ENCODE measurements at places on chromosomes 6 and 20.
A peak's percentile ranks its signal among the peaks of the same experiment; 100 is the strongest.

GRCh38 chr20:48995589-48995988, 50.5 kb upstream of the CSE1L start:
- DNase-seq = no peak

DNA sequence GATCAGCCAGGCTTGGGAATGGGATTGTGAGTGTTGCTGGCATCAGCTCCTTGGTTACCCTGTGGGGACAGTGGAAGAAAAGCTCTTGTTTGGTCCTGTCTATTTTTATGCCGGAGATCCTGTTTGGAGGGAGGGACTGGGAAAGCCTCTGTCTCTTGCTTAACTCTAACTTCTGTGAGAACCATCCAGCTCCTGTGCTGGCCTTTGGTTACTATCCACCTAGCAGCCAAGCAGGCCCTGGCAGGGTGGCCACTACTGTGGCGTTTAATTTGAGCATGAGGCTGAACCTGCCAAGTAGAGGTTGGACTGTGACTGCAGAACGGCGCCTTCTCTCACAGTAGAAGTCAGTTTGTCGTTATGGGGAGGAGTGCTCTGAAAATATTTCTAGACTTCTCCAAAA, 193.3 kb downstream of the UTRN start:
- no peak for DNase-seq

DNA sequence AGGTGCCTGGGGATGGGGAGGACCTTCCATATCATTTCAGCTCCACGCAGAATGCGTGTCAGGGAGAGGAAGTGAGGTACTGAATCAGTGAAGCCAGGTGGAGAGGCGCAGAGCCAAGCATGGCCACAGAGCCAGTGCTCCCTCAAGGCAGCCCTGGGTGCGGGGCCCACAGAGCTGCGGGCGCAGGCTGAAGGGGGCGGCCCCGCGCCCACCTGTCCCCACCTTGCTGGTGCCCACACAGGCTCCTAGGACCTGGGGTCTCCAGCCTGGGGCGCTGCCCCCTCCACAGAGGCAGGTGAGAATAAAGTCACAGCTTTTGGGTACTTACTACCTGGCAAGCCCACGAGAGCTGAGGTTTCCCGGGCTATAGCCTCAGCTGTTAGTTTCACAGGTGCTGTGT, 40.0 kb upstream of the GATA5 start:
- DNase-seq = no peak

- DNase-seq = no peak
Measured at GRCh38 chr6:56549014-56549413, 93.7 kb downstream of the DST start.

- DNase-seq = no peak
Measured at GRCh38 chr6:131136021-131136786, 937 bp downstream of the AKAP7 start.

- no peak for DNase-seq
Measured at GRCh38 chr20:1449370-1449769, 17.3 kb downstream of the NSFL1C start.

DNA sequence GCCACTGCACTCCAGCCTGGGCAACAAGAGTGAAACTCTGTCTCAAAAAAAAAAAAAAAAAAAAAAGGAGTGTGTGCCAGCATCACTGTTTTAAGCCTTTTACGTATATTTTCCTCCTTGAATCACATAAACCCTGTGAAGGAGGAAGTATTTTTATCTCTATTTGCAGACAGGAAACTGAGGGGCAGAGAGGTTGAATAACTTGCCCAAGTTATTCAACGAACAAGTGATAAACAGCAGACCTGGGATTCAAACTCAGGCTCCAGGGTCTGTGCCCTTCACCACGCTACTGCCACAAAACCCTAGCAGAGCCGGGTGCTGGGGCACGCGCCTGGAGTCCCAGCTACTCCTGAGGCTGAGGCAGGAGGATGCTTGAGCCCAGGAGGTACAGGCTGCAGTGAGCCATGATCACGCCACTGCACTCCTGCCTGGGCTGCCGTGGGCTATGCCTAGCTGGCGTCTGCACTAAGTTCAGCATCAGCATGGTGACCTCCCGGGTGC, 9.4 kb upstream of the AVP start:
- DNase-seq = no peak

DNA sequence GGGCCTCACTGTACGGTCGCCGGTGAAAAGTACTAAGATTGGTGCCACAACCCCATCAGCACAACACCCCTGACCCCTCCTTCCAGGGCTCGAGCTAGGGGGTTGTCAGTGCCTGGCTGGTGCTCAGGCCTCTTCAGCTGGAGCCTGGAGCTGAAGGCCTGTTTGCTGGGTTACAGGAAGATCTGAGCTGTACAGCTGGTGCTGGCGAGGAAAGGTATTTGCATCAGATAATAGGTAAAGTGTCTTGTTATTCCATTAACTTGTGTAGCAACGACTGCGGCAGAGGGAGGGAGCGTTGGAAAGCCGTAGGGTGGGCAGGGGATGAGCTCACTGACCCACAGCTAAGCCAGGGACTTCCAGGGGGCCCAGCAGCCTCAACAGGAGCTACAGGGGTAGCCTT, 15.8 kb upstream of the SIRPA start:
- no peak for DNase-seq

DNA sequence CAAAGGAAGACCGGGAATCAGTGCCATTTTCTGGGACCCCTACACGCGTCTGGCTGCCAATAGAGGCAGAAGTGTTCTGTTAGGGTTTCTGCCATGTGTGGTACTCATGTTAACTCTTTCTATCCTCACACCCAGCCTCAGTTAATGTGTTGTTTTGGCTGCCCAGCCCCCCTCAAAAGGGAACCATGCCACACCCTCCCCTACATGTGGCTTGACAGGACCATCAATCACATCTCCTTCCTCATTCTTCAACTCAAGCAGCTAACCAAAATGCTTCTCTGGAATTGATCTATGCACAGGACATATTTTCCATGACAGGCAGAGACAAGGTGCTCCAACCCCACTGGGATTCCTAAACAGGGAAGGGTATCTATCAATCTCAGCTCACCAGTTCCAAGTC, 22.0 kb downstream of the AHCY start:
- DNase-seq = no peak

DNA sequence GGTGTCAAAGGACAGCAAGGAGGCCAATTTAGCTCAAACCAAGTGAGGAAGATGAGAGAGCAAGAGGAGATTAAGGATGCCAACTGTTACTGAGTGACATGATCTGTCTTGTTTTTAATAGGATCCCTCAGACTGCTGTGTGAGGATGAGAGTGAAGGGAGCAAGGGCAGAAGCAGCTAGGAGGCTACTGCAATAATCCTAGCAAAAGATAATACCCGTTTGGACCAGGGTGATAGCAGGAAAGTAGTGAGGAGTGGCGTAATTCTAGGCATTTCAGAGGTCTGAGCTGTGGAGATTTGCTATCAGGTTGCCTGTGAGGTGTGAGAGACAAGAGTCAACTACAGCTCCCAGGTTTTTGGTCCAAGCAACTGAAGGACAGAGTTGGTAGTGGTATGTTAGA, 14.7 kb downstream of the UBE2V1 start:
- DNase-seq = no peak

DNA sequence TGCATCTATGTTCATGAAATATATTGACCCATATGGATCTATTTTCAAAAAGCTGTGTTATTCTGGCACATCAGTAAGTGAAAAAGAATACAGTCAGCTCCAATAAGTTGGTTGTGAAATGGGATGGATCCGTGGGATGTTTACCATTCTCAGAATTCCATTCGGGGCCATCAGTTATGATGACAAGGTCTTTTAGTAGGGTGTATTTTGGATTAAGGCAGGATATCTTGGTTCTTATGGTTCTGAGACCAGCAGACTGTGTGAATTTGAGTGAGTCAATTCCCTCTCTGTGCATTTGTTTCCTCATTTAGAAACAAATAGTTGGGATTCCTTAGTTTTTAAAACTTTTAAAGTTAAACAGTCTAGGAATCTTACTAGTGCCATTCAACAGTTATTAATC, 287.4 kb downstream of the CD109 start:
- no peak for DNase-seq

GRCh38 chr6:41428996-41429421, 93.6 kb downstream of the NCR2 start:
- DNase-seq = no peak

- DNase-seq = no peak
Measured at GRCh38 chr20:64049060-64049877, at the start of gene SOX18. SOX18 (minus strand) TSS chr20:64049639; CDS start chr20:64049516, 123 bp downstream.

- DNase-seq = no peak
Measured at GRCh38 chr6:111602481-111603011, 3.1 kb downstream of the TRAF3IP2 start.

DNA sequence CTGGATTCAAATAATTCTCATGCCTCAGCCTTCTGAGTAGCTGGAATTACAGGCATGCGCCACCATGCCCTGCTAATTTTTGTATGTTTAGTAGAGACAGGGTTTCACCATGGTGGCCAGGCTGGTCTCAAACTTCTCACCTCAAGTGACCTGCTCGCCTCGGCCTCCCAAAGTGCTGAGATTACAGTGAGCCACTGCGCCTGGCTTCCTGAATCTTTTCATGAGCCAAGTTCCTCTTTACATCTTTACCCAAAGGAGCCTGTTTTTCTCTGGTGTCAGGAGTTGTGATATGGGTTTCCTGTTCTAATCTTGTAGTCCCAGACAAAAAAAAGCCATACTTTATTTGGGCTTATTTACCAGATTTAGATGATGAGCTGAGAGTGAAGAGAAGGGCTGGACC, 34.4 kb downstream of the PCNA start:
- no peak for DNase-seq

DNA sequence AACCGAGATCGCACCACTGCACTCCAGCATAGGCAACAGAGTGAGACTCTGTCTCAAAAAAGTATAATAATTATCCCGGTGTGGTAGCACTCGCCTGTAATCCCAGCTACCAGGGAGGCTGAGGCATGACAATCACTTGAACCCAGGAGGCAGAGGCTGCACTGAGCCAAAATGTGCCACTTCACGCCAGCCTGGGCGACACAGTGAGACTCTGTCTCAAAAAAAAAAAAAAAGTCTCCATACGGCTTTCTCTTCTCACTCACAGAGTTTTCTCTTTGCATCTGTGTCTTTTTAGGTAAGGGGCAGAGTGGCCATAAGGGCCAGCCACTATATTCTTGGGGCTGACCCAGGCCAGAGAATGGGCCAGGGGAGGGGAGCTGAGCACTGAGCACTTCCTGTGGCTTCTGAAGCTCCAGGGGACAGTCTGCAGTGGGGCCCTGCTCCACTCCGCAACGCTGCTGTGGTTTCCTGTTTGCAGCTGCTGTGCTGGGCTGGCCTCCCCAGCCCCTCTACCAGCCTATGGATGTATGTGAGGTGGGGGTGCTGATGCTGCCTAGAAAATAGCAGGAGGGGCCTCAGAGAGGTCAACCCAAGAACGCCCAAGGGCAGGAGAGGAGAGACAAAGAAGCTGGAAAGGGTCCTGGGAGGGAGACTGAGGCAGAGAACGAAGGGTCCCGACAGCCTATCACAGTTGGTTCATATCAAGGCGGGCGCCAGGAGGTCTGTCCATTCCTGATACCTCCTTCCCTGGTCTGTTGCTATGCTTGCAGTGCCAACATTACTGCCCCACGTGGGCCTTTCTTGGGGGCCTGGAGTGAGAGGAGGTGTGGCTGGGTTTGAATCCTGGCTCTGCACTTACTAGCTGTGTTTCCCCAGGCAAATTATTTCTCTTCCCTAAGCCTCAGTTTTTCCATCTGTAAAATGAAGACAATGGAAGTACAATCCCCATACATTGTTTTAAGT, 16.0 kb downstream of the SLA2 start:
- DNase-seq = peak; percentile 32

GRCh38 chr6:364609-365540, 26.7 kb upstream of the IRF4 start:
- peak; percentile 80 for DNase-seq

GRCh38 chr6:142013287-142013686, 119.4 kb upstream of the GJE1 start:
- no peak for DNase-seq

DNA sequence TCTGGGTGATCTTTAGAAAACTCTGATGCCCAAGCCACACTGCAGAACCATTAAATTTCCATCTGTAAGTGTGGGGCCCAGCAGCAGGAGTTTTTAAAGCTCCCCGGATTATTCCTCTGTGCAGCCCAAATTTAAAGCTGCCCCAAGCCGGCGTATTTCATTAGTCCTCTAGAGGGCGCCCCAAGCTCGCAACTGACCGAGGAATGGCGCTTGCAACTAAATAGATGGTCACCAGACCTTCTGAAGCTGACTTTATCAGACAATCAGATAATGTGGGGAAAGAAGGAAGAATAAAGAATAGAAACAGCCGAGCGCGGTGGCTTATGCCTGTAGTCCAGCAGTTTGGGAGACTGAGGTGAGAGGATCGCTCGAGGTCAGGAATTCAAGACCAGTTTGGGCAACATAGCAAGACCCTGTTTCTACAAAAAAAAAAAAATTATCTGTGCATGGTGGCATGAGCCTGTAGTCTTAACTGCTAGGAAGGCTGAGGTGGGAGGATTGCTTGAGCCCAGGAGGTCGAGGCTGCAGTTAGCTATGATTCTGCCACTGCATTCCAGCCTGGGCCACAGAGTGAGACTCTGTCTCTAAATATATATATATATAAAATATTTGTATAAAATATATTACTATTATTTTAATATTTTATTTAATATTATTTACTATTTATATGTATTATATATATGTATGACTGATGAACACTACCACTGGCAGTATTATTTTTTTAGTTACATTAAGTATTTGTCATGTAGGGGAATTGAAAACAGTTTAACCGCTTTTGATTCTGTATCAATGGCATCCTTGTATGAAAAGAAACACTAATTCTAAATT, 56.0 kb downstream of the OTOR start:
- peak; percentile 3 for DNase-seq

- DNase-seq = no peak
Measured at GRCh38 chr6:90612313-90612680, 25.4 kb upstream of the MAP3K7 start.

DNA sequence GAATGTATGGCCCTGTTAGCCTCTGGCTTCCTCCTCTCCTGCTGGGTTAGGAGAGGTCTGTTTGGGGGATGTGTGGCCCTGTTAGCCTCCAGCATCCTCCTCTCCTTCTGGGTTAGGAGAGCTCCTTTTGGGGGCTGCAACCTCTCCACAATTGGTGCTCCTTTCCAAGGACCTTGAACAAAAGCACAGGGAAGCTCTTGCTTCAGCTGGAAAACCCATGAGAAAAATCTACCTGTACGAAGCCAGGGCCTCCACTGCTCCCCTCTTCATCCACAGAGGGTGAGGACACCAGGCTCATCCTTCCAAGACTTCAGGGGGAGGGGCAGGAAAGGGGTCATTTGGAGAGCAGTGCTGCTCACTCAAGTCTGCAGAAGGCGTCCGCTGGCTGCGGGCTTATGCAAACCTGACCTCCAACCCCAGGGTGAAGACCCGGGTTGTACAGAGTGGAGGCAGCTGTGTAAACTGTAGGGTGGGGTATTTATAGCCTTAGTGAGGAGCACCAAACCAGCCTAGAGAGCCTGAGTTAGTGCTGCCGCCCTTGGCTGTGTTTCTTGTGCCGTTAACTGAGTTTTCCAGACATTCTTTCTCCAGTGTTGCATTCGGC, 62.1 kb downstream of the SLC24A3 start:
- no peak for DNase-seq

GRCh38 chr6:130020073-130020906, 1.9 kb downstream of the L3MBTL3 start:
- DNase-seq = peak; percentile 57

- DNase-seq = no peak
Measured at GRCh38 chr6:91341473-91341872, 754.6 kb upstream of the MAP3K7 start.

GRCh38 chr6:37477191-37477590, 22.5 kb downstream of the CCDC167 start:
- no peak for DNase-seq
